ENCODE measurements at places on chromosomes 7 and 10. TPM values are rescaled to one million over a fixed set of nuclear protein-coding genes. Genes with fewer than 3 reads are reported as not detected.

Gene SVOPL
- not detected for total RNA-seq

Gene PNLIP
- 0.13 TPM for total RNA-seq

GRCh38 chr10:60253484-60253883 lies 136.2 kb downstream of the ANK3 start:
- DNase-seq: no peak

DNA sequence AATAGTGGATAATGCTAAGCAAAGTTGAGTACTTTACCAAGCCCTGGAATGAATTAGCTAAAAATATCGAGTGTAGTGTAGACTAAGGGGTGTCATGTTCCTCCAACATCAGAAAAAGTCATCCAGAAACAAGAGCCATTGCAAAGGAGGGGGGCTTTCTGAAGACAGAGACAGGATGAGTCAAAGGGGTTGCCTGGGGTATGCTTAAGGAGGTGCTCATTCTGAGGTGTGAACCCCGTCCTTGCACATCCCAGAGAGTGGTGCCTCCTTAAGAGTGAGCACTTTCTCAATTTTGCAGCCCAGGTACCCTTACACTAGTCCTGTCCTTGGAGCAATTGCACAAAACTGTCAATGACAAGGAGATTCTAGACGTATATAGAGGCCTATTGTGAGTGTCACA lies 43.1 kb upstream of the C10orf71 start:
- no peak for DNase-seq

GRCh38 chr10:22315455-22316285 lies 518 bp upstream of the COMMD3 start:
- no peak for DNase-seq

Measured in LHCN-M2 (cell line).